ENCODE measurements at places on chromosomes 6 and 20. TPM values are rescaled to one million over a fixed set of nuclear protein-coding genes. Genes with fewer than 3 reads are reported as not detected.

DNA sequence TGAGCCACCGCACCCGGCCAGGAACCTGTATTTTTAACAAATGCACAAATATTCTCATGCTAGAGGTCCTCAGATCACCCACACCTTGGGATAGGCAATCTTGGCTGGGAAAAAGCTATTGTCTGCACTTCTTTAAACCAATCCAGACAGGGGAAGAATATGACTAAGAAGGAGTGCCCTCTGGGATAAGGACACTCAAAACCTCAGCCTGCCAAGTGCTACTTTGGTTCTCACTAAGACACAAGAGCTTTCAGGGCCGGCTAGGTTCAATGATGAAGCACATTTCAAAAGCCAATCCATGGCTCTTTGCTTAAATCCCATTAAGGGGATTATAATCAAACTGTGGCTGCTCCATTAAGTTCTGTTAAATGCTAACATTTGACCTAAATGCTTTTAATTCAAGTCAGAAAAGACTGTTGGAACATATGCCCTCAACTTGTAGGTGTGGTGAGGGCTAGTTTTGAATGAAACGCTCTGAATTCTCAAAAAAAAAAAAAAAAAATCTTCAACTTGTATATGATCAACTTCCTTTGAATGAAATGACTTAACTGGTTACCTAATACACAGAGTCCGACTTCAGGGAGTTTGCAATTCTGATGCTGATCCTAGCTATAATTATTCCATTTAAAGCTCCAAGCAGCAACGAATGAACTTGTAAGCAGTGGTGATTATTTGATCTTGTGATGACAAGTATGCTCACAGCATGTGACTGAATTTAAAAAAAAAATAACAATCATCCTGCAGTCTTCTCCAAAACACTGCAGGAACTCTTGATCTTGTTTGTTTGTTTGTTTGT, 56.6 kb downstream of the SLC23A2 start:
- DNase-seq, result no peak

- no peak for DNase-seq
Measured at GRCh38 chr6:143490244-143490643, 21.3 kb downstream of the FUCA2 start.

- DNase-seq, result peak; percentile 41
Measured at GRCh38 chr6:166466178-166467122, 83.7 kb upstream of the MPC1 start.

The C6orf132 gene
- total RNA-seq, result 8.5 TPM

The PAQR8 gene
- 9.2 TPM for total RNA-seq

The ADGRF1 gene
- 9.4 TPM for total RNA-seq

Data from tongue (tissue), 3 donors.